ENCODE measurements at places on chromosomes 1 and 21.
A peak's percentile ranks its signal among the peaks of the same experiment; 100 is the strongest.

DNA sequence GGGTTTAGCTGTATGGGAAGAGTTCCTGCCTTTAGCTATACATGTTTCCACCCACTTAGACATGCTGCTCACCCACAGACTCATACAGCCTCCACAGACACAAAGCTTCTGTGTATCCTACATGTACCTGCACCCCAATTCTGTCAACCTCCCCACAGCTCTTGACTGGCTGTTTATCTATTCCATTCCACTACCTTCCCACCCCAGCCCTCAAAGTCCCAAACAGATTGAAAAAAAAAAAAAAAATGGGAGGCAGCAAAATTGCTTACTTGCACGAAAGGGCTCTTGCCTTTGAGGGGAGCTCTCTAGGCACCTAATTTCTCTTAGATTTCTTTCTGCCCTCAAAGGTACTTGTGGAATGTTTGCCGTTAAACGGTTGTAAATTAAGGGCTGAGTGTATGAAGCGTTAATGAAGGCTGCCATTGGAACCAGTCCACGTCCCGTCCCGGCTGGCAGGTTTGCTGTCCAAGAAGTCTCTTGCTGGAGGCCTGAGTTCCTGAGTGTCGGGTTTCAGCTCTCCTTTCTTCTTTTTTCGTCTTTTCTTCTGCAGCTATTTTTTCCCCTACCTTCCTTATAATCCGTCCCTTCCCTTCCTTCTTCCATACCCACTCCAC is 43.6 kb downstream of the PBX1 start:
- DNase-seq, result peak; percentile 66

- DNase-seq, result no peak
Observed at GRCh38 chr1:159266832-159267231, 35.3 kb upstream of the FCER1A start.

DNA sequence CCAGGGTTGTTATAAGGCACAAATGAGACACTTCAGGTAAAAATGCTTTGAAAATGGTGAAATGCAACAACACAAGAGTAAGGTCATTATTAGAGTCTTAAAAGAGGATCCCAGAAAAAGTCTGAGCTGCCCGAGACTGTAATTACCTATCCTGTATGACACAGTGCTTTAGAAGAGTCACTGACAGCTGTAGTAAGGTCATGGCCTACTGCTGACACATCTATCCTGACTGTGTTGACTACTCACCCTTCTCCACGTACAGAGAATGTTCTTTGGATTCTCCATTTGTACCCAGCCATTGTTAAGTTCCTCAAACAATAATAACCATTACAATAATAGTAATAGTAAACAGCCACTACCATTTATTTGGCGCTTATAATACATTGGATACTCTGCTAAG is 104.4 kb downstream of the CACHD1 start:
- DNase-seq, result no peak

DNA sequence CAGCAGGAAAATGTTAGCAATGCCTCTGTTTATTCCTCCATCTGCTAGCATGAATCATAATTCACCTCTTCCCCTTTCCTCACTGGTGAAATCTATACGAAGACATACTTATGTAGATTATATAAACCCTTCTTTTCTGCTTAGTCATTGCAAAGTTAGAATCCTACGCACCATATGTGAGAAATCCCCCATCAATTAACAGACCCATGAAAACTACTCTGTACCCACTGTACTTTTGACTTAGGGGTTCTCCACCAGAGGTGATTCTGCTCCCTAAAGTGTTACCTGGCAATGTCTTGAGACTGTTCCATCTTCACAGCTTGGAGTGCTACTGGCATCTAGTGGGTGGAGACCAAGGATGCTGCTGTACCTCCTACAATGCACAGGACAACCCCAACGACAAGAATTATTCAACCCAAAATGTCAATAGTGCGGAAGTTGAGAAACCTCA is 49.6 kb upstream of the KCTD3 start:
- DNase-seq, result peak; percentile 20

DNA sequence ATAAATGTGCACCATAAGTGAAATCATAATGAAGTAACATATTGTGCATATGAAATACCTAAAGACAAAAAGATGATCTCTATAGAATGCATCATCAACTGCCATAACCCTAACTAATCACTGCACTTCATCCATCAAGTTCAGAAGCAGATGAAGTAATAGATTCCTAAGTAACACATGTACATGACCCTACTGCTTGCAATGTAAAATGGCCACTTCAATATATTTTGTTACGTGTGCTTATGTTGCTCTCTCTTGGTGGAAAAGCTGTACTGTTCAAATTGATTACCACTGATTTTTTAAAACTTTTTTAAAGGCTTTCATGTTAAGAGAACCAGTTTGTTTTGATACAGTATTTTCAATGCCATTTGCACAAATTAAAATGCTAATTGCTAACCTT is 141.8 kb downstream of the TTLL7 start:
- peak; percentile 46 for DNase-seq

DNA sequence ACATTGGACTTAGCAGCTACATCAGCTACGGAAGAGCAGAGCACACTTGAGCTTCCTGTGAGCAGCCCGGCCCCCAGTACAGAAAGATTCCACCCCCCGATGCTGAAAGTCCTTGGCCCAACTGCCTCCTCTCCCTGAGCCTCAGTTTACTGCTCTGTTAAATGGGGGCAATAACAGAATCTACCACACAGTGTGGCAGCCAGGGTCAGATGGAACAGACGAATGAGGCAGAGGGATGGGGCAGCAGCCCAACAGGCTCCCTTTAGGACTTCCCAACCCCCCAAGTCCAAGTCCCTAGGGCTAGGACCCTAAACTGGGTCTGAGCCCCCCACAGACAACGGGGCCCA is 22.9 kb upstream of the C1QA start:
- DNase-seq, result no peak

- no peak for DNase-seq
Observed at GRCh38 chr1:85553416-85554335, 26.9 kb upstream of the CCN1 start.

DNA sequence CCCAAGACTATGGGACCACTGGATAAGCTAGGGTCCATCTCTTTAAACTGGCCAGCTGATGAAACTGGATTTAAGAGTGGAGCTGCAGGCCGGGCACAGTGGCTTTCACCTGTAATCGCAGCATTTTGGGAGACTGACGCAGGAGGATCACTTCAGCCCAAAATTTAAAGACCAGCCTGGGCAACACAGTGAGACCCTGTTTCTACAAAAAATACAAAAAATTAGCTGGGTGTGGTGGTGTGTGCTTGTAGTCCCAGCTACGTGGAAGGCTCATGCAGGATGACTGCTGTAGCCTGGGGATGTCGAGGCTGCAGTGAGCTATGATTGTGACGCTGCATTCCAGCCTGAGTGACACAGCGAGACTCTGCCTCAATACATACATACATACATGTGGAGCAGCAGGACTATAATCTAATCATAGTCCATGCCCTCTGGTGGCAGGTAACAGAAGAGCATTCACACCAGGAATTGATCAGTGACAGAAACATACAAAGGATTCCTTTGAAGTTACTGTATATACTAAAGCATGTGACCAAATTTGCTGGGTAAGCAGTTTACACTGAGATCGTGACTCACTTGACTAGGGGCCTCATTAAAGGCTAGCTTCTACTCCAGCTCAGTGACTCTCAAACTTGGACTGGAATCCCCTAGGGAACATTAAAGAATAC is 101.5 kb upstream of the SLFNL1 start:
- peak; percentile 72 for DNase-seq

- DNase-seq, result no peak
Observed at GRCh38 chr1:41745022-41745421, 173.7 kb downstream of the HIVEP3 start.

DNA sequence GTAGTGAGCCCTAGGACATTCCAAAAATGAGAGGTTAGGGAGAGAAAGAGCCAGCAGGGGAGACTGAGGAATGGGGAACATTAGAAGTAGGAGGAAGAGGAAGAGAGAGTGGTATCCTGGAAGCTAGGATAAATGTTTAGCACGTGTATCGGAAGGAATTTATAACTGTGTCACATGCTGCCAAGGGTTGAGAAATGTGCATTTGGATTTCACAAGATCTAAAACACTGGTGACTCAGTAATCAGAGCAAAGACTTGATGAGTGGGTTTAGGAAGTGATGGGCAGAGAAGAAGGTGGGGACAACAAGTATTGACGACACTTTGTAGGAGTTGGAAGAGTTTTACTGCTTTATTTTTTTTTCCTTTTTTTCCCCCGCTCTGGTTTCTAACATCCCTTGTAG is 193.9 kb downstream of the FMN2 start:
- no peak for DNase-seq

DNA sequence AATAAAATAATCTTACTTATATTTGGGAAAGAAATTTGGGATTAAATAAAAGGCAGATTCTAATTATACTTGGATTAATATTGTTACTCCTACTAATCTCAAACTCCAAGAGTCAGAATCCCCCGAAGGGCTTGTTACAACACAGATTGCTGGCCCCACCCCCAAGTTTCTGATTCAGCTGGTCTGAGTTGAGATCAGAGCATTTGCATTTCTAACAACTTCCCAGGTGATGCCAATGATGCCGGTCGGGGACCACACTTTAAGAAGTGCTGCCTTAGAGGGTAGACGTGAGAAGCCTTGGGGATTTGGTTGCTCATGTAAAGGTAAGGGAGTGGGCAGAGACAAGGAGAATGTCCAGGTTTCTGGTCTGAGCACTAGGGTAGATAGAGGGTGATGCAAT is 47.2 kb downstream of the FMN2 start:
- no peak for DNase-seq

- DNase-seq, result no peak
Observed at GRCh38 chr1:53292690-53293089, 35.2 kb downstream of the LRP8 start.

DNA sequence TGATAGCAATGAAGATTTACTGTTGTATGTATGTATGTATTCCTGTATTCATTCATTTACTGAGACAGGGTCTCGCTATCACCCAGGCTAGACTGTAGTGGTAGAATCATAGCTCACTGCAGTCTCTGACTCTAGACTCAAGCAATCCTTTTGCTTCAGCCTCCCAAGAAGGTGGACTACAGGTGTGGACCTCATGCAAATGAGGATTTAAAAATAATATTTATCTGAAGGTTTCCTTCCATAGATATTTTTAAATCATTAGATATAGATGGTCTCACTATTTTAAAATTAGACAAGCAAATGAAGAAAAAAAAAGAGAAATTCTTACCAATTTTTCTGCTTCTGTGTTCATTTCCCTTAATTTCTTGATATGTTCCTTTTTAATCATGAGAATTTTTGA is 27.0 kb downstream of the MIXL1 start:
- DNase-seq, result no peak

DNA sequence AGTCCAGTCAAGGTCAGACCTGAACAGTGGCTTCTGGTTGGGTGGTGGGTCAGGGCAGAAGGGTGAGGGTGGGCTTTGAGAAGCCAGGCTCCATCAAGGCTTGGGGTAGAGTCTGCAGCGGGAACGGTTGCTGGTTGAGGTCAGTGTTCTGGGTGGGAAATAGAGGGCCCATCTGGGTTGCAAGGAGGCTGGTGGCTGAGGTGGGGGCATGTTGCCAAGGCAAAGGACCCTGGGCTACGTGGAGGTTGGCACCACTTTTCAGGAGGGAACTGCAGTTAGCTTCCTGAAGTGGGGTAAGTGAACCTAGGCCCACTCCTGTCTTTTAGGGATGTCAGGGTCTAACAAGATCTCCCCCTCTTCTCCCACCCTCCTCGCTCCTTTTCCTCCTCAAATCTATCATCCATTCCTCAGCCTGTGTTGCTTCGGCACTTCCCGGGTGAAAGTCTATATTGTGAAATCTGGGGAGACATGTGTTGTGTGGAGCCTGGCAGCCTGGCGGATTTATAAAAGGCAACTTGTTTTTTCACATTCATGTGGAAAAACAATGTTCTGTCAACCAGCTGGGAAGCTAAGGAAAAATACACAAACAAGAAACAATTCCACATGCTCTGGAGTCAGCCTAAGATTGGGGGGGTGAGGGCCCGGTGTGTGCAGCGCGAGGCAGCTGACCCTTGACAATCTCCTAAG is 1.5 kb downstream of the IL22RA1 start:
- peak; percentile 58 for DNase-seq

GRCh38 chr1:163410073-163410999 is 88.6 kb downstream of the NUF2 start:
- peak; percentile 82 for DNase-seq

DNA sequence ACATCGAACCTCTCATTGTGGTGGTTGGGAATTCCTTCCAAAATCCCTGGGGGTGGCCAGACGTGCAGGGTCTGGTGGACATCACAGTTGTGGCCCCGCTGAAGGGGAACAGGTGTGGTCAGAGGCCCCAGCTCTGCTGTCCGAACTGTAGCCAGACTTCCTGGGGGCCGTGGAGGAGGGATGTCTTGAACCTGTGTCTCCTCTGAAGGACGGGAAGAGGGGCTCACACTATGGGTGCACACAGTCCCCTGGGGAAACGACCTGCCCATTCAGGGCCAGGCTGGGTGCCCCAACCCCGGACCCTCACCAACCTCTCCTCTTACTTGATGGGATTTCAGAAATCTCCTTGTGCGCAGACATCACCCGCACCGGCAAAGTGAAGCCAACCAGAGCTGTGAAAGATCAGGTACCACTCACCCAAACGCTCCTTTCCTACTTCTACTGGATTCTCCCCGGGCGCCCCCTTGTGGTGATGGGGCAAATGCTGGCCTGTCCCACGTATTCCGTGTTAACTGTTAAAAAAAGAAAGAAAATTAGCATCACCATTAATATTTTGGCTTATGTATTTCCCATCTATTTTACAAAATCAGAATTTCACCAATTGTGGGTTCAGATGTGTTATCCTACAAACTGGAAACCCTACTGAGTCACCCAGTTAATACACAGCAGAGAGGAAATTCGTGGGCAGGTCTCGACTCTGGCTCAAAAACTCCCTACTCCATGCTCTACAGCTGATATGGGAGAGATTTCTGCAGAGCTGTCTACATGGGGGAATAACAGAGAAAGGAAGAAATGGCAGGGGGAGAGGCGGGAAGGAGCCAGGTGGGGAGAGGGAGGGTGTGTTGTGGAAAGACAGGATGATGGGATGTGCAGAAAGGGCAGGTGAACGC is 28.1 kb downstream of the PADI4 start:
- DNase-seq, result peak; percentile 79

GRCh38 chr1:18108299-18109057 is 880 bp downstream of the IGSF21 start:
- no peak for DNase-seq

GRCh38 chr1:177824508-177824982 is 145.3 kb downstream of the SEC16B start:
- no peak for DNase-seq
